ENCODE measurements at places on chromosomes 4 and X.

DNA sequence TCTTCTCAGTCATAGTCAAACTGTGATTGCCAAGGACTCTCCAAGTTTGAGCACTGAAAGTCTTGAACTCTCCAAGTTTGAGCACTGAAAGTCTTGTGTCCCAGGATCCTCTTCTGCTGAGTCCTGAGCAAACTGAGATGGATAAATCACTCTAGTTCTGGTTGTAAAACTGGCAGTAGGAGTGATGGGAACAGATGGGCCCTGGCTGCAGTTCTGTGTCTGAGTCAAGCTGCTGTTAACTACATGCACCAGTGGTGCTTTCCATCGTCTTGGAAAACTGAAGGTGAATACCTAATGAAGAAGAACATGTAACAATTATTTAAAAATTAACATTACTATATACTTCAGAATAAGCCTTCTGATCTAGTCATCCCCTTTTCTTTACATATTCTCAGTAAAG is 27.6 kb upstream of the KCNIP4 start:
- no peak for DNase-seq

DNA sequence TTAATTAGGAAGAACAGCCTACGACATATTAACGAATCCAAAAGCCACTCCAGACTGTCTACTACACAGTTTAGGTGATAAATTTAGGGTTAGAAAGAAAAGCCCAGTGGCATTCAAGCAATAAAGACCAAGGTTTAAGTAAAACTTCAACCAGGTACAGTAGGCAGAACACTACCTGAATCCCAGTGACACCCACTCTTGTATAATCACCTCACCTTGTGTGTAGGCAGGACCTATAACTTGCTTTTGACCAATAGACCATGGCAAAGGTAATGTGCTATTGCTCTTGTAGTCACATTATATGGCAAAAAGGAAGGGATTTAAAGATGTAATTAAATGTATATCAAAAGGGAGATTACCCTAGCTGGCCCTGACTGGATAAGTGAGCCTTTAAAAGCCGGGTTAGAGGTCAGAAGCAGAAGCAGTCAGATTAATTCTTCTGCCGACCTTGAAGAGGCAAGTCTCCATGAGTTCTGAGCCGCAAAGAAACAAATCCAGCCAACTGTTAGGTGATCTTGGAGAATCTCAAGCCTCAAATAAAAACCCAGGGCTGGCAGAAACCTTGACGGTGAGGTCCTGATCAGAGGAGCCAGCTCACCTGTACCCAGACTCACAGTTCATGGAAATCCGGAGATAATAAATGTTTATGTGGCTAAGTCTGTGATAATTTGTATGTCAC is 8.8 kb downstream of the FSTL5 start:
- DNase-seq = no peak

DNA sequence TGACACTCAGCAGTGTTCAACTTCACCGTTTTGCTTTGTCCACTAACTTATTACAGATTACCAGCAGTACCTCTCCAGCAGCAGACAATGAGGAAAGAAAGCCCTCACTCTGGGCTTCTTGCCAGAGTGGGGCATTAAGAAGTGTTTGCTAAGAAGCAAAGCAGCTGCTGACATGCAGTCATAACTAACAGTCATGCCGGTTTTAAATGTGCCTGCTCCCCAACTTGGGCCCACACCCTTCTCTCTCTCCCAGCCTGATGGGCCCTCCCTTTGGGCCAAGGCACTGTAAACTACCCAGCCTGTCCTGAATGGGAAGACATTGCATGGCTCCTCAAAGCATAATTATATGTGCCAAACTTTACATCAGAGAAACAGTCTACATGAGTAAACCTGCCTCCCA is 54.6 kb upstream of the HHIP start:
- no peak for DNase-seq

DNA sequence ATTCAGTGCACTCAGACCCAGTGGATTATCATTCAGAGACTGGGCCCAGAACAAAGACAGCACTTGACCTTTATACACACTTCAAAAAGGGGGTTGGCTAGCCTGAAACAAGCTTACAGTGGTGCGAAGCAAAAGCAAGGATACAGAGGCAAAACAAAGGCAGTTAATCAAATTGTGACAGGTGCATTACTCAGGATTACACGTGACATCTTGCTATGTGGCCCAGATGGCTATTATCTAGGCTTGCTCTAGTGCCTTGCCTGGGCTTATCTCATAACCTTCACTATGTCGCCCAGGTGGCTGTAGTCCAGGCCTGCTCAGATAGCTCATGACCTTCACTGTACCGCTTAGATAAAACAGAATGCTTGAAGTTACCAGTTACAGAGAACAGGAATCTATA is 1092.1 kb upstream of the PRKX start:
- no peak for DNase-seq

GRCh38 chr4:37994569-37994968 is 34.4 kb downstream of the PTTG2 start:
- no peak for DNase-seq

- no peak for DNase-seq
Observed at GRCh38 chr4:181319629-181320028, 923.6 kb upstream of the TENM3 start.

DNA sequence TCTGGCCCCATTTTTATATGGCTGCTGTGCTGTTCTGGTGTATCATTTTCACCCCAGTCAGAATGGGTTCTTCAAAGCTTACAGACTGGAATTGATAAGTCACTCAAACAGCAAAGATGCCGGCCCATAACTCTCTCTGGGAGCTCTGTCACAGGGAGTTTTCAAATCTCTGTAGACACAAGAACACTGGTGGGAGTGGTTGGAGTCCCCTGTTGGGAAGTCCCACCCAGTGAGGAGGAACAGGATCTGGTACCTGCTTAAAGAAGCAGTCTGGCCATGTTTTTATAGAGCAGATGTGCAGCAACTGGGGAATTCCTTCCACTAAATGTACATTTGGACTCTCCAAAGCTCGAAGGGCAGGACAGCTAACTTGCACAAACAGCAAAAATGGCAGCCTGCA is 69.3 kb upstream of the UGT2B7 start:
- no peak for DNase-seq

Measured in memory B cell (primary cell).